ENCODE measurements at places on chromosomes 7 and 10.

DNA sequence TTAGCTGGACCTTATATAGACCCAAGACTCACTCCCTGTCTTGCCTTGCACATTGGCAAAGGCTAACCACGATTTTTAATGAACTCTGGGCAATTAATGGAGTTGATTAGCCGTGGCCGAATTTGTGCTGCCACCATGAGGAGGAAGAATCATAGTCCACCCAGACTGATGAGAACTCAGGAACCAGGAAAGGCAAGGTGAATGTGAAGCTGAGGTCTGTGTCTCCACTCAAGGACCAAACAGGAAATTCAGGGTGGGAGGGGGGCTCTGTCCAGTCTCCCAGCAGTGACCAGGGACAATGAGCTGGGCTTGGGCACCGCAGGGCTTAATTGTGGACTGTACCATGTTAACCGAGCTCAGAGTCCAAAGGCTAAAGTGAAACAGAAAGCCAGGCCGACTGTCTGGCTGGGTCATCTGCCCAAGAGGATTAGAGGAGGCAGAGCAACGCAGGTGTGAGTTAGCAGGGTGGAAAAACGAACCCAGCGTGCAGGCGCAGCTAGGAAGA, 127.0 kb upstream of the JCAD start:
- DNase-seq = no peak

- DNase-seq = no peak
Measured at GRCh38 chr7:25381818-25382589, 153.7 kb upstream of the NPVF start.

- DNase-seq = no peak
Measured at GRCh38 chr10:36531621-36532020, 593.8 kb upstream of the ANKRD30A start.

- DNase-seq = no peak
Measured at GRCh38 chr10:70041016-70041415, 11.6 kb upstream of the MACROH2A2 start.

DNA sequence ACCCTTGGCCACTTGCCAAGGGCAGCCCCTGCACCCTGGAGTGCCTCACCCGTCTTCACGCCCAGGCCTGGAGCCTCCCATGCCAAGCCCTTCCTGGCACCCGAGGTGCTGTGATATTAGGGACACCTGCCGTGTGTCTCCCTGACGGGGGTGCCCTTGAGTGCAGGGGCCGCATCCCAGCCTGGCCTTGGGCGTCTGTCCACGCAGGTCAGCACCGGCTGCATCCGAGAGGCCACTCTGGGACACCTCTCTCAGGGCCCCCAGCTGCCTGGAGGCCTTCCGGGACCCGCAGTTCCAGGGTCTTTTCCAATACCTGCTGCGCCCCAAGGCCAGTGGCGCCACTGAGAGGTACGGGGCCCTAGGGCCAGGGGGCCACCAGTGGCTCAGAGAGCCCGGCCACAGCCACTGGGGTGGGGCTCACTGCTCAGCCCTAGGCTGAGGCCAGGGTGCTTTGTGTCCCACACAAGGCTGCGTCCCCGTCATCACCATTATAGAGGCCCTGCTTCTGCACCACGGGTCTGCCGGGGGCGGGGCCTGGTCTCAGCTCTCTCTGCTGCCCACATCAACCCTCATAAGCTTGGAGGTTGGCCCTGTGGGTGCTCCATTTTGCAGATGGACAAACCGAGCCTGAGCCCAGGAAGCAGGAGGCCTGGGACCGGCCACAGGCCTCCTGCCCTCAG, 12.7 kb downstream of the AP5Z1 start:
- no peak for DNase-seq

- no peak for DNase-seq
Measured at GRCh38 chr10:65931291-65932070, 994.4 kb upstream of the LRRTM3 start.

DNA sequence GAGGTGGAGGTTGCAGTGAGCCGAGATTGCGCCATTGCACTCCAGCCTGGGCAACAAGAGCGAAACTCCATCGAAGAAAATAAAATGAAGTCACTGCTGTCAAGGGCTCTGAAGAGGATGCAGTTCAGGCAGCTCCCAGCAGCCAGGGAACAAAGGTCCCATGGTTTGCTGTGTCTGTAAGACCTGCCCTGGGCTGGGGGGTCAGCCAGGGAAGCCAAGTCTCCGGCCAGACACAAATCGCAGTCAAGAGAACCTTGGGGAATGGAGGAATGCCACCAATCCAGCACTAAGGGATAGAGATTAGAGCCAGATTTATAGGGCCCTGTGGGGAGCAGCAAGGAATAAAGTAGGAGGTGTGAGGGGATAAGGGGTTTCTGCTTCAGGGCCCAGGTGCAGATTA, 28.9 kb upstream of the VSIR start:
- DNase-seq = no peak

GRCh38 chr10:14670551-14671240, 104.0 kb downstream of the FAM107B start:
- DNase-seq = no peak

GRCh38 chr10:117312430-117312829, 62.8 kb downstream of the PDZD8 start:
- no peak for DNase-seq

Data from activated T-cell treated with anti-CD3 and anti-CD28 coated beads, Interleukin-2, amount 50 U/mL, for 72 hours (primary cell).